ENCODE measurements at places on chromosomes 3 and 15.

DNA sequence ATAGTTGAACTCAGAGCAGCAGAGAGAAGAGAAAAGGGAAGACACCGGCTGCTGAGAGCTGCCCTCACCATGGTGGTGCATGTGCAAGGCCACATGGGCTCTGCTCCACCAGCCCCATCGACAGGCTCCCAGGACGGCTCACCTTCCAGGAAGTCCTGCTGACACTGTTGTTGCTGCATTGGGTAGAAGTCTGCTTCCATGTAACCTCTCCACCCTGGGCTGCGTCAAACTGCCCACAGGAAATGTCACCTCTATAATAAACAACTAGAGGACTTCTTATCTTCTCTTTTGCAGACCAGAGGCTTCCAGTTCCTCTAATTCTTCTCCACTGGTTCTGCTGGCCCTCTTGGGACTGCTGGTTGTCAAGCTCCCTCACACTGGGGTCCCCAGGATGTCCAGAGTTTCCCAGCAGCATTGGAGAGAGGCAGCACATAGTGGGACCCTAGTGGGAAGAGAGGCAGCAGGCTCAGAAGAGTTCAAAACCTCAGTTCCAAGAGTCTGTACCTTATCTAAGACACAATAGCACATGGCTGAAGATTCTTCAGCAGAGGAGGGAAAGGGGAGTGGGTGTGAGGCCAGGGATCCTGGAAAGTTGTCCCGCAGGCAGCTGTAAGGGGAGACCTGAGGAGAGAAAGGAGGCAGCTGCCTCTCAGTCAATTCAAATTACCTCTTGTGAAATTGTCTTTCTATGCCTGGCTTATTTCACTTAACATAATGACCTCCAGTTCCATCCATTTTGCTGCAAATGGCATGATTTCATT, 5.8 kb upstream of the CCR3 start:
- DNase-seq = no peak

DNA sequence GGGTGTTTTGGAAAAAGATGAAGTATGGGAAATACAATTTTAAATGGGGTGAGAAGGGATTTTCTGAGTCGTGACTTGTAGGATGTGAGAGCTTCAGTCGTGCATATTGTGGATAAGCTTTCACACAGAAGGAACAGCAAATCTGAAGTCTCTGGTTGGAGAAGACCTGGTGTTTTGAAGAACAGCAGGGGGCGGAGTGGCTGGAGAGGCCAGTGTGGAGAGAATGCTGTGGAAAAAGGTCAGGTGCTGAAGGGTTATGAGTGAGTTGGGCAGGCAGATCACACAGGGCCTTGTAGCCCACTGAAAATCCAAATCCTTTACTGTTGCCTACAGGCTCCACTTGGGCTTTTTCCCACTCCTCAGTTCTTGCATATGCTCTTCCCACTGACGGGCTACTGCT, 14.1 kb upstream of the SCAANT1 start:
- DNase-seq = no peak

DNA sequence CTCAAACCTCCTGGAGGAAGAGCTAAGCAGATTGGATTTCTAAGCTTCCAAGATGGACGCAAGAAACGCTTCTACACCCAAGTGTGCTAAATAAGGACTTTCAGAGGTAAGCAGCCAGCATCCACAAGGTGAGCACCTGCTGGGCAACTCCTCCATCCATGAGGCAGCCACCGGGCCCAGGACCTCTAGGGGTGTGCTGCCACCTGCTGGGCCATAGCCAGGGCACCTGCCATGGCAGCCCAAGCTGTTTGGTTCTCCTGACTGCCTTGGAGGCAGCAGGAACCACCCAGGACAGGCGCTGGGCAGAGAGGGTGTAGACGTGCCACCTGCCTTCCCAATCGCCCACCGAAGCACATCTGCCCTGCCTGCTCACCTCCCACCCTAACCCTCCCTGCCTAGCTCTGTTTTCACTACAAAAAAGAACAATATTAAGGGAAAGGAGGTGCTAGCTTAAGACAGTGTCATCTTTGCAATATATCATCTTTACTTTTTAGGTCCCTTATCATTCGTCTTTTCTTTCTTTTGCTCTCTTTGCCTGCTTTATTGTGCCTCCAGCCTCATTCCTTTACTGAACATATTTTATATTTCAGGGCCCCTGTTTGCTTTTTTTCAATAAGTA, 12.9 kb downstream of the C15orf62 start:
- DNase-seq = no peak

GRCh38 chr15:42533246-42533645, 15.3 kb downstream of the LRRC57 start:
- no peak for DNase-seq

DNA sequence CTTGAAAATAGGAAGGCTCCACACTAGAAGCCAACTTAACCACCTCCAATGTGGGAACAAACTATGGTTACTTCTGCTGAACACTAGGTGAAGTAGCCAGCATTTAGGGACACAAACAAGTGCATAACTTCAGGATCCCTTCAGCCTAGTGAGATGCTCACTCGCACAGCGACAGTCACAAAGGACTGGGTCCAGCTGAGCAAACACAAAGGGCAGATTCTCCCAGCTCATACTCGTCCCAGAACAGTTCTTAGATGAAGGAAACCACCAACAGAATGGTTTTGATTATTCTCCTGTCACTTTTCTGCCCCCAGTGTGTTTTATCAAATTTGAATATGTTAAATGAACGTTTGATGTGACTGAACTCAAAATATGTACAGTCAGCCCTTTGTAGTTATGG, 201.6 kb downstream of the KCNAB1 start:
- no peak for DNase-seq

DNA sequence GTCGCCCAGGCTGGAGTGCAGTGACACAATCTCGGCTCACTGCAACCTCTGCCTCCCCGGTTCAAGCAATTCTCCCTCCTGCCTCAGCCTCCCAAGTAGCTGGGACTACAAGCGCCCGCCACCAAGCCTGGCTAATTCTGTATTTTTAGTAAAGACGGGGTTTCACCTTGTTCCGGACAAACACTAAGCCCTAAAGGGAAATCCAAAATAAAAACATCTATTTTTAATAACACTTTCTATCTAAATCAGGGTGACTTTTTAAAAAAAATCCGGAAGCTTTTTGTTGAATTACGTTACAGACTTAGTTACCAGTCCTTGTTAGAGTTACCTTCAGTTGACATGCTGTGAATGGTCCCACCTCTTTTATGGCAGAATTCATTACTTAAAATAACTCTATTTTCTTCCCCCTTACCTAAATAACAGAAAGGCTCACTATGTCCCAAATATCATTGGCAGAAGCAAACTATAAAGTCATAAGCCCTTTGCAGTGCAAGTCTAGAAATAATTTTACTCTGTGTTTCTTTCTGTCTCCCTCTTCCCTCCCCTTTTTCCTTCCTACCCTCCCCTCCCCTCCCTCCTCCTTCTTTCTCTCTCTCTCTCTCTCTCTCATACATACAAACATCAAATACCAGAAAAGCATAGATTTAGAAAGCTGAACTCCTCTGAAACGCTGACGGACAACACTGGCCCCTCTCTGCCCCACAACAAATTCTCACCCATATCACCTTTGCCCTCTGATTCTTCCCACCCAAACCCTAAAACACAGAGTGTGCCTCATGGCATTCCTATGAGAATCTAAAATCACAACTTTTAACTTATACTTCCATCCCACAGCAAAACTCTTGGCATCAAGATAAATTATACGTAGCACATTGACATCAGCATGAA, 18.3 kb downstream of the THBS1 start:
- no peak for DNase-seq

DNA sequence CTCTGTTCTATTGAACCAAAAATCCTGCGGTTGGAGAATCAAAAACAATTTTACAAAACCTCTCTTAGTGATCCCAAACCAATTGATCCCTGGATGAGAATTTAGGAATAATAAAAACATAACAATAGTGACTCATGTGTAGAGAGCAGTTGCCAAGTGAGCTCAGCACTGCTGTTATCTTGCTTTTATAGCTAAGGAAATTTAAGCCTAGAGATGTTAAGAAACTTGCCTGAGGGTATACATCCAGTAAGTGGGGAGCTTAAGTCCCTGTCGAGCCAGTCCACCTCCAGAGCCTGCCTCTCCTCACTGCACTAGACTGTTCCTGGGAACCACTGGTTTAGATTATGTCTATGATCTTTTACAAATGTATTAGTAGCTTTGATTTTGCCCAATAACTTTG, 358.4 kb upstream of the LMCD1 start:
- DNase-seq = no peak

GRCh38 chr3:140397847-140398246, 280.0 kb upstream of the TRIM42 start:
- DNase-seq = no peak

- no peak for DNase-seq
These were observed 28.7 kb downstream of the ULK4 start for GRCh38 chr3:41933154-41933676.

- no peak for DNase-seq
These were observed 438 bp downstream of the SHOX2 start for GRCh38 chr3:158105710-158106253.

GRCh38 chr15:80266113-80266512, 14.1 kb upstream of the CTXND1 start:
- DNase-seq = no peak

- no peak for DNase-seq
These were observed 59.5 kb upstream of the ZNF148 start for GRCh38 chr3:125434582-125435011.

DNA sequence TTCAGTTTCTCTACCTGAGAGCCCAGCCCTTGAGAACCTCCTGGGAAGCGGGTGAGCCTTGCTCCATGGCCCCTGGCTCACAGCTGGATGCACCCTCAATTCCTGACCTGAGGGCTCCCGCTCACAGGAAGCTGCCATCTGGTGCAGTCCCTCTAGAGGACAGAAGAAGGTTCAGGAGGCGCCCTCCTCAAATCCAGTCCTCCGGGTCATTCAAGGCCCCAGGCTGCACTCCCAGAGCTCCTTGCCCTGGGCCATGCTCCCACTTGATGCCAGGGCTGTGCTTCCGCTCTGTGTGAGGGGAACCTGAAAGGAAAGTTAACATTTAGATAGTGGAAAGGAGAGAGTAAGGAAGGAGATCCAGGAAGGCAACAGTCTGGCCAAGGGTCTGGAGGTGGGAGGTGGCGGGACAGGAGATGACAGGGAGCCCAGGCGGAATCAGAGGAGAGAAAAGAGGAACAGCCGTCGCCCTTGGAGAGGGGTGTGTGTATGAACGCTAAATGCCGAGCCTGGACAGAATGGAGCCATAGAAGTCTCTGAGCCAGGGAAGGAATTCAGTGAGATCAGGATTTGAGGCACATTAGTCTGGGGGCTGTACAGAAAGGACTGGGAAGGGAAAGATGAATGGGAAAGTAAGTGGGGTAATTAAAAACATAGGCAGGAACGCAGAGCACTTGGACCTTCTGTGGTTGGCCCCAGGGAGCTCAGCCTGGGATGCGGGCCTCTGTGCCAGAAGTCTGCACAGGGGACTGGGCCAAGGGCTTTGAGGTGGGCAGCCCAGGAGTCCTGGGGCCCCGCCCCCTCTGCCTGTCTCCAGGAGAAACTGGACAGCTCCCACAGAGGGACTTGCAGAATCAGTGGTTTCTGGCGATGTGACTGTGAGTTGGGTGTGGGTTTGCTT, 26.1 kb downstream of the TBC1D21 start:
- no peak for DNase-seq

GRCh38 chr3:42473083-42473932, 29.1 kb upstream of the VIPR1 start:
- no peak for DNase-seq

- no peak for DNase-seq
These were observed 30.5 kb upstream of the TMEM42 start for GRCh38 chr3:44831232-44831631.

DNA sequence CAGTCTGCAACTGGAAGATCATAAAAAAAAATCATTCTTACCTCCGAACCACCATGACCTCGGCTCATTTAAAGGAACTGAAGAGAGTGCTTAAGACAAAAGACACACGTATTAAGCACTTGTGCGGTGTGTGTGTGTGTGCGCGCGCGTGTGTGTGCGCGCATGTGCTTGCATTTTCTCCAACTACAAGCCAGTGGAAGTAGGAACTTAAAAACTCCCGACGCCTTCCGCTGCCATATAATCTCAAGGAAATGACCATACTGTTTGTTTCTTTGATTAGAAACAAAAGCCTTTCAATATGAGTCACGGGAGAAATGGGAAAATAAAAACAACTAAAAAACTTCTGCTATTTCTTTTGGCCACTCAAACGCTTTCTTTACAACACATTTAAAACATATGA, 32.4 kb downstream of the FRMD4B start:
- no peak for DNase-seq

DNA sequence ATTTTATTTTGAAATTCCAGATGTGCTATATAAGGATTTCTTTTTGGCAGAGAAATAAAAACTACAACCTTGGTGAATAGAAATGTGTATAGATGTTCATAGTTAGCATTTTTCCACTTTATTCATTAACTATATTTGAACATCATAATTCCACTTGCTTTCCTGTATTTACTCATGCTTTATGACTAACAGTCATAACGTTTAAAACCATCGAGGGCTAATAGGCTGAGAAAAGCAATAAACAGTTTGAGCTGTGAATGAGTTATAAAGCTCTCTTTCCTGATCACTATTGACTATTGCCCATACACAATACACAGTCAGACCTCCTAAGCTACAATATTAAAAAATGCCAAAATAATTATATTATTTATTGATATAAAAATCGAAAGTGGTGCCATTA, 502.1 kb upstream of the RASGRP1 start:
- DNase-seq = no peak

GRCh38 chr3:50201573-50202315, 3.3 kb upstream of the SLC38A3 start:
- DNase-seq = no peak

GRCh38 chr3:115624901-115625300, 1.6 kb downstream of the GAP43 start:
- DNase-seq = no peak

GRCh38 chr3:65655061-65655460, 383.7 kb downstream of the MAGI1 start:
- no peak for DNase-seq

DNA sequence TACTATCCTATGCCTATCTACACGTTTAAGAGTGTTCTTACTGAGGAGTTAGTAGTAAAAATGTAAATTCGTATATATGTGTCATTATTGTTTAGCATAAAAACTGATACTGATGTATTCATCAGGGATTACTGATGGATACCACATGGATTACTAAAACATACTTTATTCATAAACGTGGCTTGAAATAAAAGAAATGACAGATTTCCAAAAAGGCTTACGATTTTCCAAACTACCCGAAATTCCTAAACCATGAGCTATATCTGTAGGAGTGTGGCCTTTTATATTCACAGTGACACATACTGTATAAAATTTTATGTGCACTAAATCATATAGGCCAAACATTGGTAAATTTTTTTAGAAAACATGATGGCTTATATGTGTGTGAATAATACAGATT, 6.9 kb downstream of the TSC22D2 start:
- no peak for DNase-seq

DNA sequence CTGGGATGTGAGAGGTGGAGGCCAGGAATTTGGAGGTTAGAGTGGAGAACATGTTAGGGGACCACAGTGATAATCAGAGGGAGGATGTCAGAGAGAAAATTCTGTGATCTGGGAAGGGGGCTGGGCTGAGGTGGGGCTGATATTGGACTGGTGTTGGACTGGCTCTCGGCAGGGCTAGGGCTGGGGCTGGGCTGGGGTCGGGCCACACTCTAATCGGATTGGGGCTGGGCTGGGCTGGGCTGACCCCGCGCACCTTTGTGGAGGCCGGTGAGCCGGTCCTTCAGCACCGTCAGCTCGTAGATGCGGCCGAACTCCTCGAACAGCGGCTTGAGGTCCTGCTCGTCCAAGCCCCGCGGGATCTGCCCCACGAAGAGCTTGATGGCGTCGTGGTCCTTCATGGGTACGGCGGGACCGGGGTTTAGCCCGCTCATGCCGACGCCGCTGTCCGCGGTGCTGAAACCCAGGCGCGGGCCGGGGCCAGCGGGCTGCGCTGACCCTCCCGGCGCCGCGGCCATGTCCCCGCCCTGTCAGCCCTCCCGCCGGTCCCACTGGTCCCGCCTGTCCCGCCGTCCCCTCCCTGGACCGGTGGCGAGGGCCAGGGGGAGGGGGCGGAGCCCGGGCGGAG, 485 bp downstream of the CELF6 start:
- DNase-seq = no peak
